ENCODE measurements at places on chromosomes 11 and 22.
A peak's percentile ranks its signal among the peaks of the same experiment; 100 is the strongest.

DNA sequence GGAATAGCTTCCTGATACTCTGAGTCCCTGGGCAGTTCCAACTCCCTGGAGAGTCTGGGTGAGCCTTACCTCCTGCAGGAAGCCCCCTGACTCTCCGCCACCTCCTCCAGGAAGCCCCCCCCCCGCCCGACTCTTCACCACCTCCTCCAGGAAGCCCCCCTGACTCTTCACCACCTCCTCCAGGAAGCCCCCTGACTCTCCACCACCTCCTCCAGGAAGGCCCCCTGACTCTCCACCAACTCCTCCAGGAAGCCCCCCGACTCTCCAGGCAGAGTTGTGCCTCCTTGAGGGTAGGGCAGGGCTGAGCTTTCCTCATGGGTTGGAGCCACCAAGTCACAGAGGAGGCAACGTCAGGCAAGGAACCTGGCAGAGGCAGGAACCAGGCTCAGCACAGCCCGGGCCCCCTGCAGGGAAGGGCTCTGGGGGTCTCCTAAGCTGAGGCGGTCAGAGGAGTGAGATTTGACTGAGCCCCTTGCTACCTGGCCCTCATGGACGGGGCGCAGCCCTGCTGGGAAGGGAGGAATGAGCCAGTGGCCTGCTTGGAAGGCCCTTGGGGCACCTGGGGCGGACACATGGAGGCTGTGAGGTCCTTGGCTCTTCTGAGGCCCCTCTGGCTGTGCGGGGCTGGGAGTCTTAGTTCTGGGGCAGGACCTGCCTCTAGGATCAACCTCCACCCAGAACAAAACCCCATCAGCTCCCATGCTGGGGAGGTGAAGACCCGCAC lies 18.1 kb downstream of the MRGPRG start:
- DNase-seq, result no peak

DNA sequence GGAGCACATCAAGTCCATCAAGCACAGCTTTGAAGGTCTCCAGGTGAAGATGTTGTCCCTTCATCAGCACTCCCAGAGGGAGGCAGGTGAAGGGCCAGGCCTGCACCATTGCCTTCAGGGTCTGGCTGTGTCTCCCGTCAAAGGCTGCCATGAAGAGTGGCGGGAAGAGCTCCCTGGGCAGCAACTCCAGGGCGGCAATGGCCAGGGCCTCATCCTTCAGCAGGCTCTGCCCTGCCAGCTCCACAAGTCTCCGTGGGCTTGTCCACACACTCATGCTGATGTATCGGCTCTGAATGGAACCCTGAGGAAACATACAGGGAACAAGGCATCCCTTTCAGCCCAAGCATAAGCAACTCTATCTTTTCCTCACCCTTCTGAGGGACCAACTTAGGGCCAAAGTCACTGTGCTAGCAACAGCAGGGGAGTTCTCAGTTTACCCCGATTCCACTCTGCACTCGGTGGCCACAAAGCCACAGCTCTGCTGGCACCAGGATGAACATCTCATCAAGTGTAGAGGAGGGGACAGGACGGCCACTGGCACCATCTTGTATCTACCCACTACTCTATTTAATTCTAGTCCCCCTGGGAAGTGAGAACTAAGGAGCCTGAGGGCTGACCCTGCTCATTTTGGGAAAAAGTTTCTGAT lies 8.2 kb downstream of the PRAME start:
- no peak for DNase-seq

DNA sequence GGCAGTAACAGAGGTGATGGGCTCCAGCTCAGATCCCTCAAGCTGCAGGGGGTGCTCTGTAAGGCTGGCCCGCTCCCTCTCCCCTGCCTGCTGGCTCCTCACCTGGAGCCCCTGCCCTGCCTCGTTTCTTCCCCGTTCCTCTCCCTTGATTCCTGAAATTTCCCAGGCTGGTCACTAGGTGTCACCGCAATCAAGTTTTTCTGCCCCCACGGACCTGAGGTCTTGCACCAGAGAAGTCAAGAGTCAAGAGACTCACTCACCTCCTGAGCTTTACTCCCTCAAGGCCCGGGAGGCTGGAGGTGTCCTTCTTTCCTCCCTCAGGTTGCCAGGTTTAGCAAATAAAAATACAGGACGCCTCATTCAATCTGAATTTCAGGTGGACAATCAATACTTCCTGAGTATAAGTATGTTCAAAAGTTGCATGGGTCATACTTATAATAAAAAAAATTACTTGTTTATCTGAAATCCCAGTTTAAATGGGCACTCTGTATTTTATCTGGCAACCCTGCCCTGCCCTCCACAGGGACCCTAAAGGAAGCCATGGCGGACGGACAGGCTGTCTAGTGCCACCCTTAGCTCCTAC lies 69.2 kb downstream of the SCUBE1 start:
- DNase-seq, result peak; percentile 13

DNA sequence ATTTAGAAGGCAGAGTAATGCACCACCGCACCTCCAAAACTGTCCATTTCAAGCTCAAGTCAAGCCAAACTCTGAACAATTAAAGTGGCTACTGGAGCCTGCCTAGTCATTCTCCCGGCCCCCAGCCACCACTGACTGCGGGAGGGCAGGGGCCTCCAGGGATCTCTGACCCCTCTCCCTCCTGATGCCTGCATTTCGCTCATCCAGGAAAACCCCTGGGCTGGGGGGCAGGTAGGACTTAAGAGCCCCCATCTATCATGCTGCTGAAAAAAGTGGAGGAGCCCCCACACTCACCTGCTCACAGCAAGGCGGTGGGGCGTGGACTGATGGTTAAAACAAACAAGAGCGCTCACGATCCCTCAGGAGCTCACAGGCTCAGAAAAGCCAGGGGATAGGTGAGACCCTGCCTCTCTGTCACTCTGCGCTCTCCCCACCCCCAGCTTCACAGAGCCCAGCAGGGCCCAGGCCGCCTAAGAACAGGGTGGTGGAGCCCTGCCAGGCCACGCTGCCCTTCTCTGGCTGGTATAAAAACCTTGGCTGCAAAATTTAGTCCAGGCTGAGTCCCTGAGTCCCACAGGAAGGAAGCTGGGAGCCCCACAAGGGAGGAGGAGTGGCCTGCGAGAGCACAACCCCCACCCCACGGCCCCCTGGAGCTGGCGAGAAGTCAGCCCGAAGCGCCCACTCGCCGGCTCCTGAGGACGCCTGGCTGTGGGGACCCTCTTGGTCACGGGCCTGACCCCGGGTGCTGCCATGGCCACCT lies 21.0 kb upstream of the MOB2 start:
- DNase-seq, result no peak

GRCh38 chr22:21919526-21920307 lies 32.9 kb downstream of the PPM1F start:
- DNase-seq, result no peak

- DNase-seq, result no peak
Observed at GRCh38 chr11:96199563-96200025, 143.4 kb downstream of the MAML2 start.

DNA sequence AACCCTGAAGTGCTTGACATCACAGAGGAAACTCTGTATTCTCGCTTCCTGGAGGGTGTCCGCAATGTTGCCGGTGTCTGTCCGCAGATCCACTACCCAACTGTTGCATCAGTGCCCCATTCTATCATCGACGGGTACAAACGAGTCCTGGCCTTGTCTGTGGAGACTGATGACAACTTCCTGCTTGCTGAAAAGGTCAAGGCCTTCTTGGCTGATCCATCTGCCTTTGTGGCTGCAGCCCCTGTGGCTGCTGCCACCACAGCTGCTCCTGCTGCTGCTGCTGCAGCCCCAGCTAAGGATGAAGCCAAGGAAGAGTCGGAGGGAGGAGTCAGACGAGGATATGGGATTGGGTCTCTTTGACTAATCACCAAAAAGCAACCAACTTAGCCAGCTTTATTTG lies 42.9 kb upstream of the DAGLA start:
- DNase-seq, result no peak

GRCh38 chr11:14059491-14059890 lies 97.0 kb downstream of the SPON1 start:
- DNase-seq, result no peak

GRCh38 chr11:6389905-6390717 lies at the start of gene SMPD1:
Gene SMPD1, plus strand, starts transcription at chr11:6390474. Its CDS starts 125 bp downstream, at chr11:6390599.
- peak; percentile 88 for DNase-seq

DNA sequence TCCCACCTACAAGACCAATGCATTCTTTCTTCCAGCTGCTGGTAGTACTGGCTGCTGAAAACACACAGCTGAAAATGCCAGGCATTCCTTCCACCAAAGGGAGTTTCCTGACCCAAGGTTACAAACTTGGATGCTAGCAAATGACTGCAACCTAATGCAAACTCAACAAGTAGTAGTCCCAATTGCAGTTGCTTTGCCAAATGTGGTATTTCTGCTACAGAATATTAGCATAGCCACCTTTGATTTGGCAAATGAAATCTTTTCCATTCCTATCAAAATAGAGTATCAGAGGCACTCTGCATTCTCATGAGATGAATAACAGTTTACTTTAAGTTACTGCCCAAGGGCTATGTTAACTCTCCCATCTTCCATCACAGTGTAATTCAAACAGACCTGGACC lies 172.0 kb upstream of the ARHGAP42 start:
- DNase-seq, result no peak

DNA sequence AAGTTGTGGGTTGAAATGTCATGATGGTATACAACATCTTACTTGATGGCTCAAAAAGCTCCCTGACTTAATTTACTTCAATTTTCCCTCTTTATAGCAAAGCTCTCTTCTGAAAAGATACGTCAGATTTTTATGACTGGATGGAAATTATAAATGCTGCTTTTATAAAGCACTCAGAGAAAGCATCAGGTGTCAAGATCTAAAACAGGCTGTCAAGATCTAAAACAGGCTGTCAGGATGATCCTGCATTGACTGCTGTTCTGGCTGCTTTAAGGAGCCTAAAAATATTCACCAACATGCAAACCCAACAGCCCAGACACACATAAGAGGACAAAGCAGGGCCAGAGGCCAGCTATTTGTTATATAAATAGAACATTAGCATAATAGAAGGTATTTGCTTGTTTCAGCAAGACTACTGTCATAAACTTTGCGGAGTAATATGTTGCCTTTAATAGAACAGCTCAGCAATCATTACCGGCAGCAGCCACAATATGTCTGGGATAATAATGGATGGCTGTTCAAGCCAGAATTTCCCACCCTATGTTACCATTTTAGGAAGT lies 77.3 kb upstream of the ANO5 start:
- no peak for DNase-seq

DNA sequence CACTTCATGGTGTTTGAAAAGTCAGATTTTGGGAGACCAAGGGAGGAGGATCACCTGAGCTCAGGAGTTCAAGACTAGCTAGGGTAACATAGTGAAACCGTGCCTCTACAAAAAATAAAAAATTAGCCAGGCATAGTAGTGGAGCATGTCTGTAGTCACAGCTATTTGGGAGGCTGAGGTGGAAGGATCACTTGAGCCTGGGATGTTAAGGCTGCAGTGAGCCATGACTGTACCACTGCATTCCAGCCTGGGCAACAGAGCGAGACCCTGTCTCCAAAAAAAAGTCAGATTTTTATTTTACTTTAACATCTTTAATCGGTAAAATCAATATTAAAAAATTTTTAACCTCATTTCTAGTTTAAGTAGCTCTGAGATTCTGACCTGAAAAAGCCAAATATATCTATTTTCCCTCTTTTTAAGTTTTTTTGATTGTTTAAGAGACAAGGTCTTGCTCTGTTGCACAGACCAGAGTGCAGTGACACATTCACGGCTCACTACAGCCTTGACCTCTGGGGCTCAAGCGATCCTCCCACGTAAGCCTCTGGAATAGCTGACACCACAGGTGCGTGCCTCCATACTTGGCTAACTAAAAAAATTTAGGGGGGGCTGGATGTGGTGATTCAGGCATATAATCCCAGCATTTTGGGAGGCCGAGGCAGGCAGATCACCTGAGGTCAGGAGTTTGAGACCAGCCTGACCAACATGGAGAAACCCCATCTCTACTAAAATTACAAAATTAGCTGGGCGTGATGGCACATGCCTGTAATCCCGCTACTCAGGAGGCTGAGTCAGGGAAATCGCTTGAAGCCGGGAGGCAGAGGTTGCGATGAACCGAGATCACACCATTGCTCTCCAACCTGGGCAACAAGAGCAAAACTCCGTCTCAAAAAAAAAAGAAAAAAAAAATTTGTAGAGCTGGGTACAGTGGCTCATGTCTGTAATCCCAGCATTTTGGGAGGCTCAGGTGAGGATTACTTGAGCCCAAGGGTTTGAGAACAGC lies 48.4 kb downstream of the SFI1 start:
- DNase-seq, result no peak

DNA sequence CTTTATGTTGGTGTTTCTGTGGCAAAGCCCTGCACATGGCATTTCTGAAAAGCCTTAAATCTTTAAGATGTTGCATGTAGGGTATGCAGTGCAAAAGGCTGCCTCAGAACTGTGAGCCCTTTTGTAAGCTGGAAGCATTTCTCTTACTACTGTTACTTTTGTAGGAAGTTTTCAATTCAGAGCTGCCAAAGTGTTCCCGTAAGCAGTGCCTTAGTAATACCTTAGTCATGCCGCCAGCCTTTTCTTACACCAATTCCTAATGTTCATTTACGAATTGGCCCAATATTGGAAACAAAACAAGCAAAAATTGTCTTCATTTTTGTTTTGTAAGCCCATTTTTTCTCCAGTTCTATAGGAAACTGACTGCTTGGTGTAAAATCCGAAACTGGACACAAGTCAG lies 67.4 kb upstream of the RASSF10 start:
- no peak for DNase-seq

- no peak for DNase-seq
Observed at GRCh38 chr22:19207401-19207808, 28.9 kb upstream of the SLC25A1 start.

- DNase-seq, result no peak
Observed at GRCh38 chr22:46067159-46068111, 82.9 kb upstream of the PPARA start.

GRCh38 chr11:122697636-122698167 lies 42.2 kb downstream of the UBASH3B start:
- DNase-seq, result no peak

- DNase-seq, result no peak
Observed at GRCh38 chr11:99410636-99411035, 389.9 kb downstream of the CNTN5 start.

DNA sequence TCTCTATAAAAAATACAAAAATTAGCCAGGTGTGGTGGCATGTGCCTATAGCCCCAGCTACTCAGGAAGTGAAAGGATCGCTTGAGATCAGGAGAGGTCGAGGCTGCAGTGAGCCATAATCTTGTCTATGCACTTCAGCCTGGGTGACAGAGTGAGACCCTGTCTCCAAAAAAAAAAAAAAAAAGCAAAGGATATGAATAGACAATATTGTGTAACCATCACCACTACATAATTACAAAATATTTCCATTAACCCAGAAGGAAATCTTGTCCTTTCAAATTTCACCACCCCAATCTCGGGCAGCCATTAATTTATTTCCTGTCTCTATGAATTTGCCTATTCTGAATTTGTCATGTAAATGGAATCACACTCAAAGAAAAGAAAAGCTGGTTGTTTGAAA lies 21.2 kb downstream of the RSF1 start:
- DNase-seq, result no peak

All from NCI-H1092 treated with DMSO at 0.1 percent for 48 hours (cell line).